ENCODE measurements at places on chromosomes 16 and 17.
A peak's percentile ranks its signal among the peaks of the same experiment; 100 is the strongest.

DNA sequence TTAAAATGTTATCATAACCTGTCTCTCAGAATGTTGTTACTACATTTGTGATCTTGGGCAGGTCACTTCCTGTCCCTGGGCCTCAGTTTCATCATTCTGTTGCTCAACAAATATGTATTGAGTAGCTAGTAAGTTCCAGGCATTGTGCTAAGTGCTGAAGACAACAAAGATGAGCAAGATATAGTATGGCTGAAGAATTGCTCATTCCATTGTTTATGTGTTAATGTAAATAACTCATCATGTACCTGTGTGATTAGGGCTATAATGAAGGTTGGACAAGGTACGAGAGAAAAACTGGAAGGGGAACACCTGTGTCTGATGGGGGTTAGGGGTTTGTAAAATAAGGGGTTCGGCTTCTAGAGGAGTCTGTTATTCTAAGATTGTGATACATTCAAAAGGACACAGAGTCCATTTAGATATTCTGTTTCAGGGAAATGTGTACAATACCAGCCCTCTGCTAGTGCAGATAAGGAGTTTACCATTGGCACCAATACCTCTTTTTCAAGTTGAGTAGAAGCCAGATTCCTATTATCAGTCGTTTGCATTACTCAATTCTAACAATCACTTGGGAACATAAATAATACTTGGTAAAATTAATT is 20.0 kb downstream of the TUBG1 start:
- no peak for DNase-seq

GRCh38 chr17:32486111-32486700 is 587 bp upstream of the CDK5R1 start:
- no peak for DNase-seq

GRCh38 chr17:57463103-57463885 is 207.0 kb downstream of the MSI2 start:
- no peak for DNase-seq

DNA sequence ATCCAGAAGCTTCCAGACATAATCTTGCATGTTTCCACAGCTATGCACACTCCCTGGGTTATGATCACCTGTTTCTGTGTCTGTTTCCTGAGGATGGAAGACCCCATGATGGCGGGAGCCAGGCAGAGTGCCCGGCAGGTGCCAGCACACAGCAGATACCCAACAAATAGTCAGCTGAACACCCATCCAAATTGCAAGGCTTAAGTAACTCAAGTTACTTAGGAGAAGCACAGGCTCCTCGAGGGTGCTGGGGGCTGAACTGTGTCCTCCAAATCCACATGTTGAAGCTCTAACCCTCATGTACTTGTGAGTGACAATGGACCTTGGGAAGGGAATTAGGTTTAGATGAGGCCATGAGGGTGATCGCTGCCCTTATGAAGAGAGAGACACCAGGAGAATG is 79.5 kb upstream of the DOC2B start:
- no peak for DNase-seq

DNA sequence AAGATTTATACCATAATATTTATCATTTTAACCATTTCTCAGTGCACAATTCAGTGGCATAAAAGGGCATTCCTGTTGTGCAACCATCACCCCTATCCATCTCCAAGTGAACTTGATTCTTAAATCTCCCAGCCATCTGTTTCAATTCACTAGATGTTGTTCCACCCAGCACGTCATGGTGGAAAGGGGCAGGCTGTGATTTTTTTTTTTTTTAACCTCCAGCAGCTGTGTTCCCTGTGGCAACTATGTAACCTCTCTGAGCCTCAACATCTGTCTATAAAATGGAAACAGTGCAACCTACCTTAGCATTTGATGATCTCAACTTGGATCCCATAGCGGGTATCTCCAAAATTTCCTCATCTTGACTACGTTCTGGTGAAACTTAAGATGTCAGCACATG is 604.5 kb downstream of the WWOX start:
- no peak for DNase-seq

- DNase-seq = no peak
These were observed 34.5 kb downstream of the SDK2 start for GRCh38 chr17:73609758-73610157.

DNA sequence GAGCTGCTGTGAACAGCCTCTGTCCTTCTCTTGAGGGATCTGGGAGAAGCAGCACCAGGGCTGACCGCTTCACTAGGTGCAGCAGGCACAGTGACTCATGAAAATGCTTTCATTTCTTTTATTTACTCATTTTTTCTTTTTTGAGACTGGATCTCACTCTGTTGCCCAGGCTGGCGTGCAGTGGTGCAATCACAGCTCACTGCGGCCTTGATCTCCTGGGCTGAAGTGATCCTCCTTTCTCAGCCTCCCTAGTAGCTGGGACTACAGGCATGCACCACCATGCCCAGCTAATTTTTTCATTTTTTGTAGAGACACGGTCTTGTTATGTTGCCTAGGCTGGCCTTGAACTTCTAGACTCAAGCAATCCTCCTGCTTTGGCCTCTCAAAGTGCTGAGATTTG is 216.8 kb upstream of the EEF2KMT start:
- DNase-seq = no peak

GRCh38 chr16:53629151-53629550 is 74.5 kb downstream of the RPGRIP1L start:
- DNase-seq = no peak

DNA sequence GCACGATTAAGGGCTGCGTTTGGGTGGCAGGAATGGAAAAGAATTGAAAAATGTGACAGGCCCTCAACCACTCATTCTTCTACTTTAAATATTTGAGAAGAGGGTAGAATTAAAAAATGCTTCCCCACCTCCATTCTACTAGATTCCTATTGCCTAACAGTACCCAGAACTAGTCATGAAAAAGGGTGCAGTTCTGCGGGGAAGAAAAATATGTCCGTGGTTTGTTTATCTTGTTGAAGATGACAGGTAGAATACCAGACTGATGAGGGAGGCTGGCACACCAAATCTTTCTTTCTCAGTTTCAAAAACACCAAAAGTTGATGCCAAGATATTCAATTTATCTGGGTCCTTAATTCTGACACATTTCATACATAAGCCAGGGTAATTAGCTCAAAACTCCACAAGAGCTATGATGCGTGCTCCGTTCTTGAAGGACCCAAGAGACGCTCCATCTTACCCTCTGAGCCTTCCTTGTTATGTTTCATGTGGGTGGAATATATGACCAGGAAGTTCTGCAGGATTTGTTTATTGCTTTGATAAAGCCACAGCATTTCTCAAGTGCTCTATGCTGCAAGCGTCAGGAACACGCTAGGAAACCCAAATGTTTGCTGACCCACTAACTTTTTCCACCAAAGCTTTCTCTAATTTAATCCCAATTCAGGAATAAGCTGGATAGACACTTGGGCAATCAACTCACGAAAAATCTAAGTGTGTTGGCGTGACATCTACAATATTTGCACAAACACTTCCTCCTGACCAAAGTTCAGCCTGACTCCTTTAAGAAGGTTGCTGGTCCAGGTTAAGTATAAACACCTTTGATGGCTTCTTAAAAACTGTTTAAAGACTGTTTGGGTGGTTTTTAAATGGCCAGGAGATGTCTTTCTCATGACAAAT is 20.6 kb upstream of the GAN start:
- DNase-seq = no peak

DNA sequence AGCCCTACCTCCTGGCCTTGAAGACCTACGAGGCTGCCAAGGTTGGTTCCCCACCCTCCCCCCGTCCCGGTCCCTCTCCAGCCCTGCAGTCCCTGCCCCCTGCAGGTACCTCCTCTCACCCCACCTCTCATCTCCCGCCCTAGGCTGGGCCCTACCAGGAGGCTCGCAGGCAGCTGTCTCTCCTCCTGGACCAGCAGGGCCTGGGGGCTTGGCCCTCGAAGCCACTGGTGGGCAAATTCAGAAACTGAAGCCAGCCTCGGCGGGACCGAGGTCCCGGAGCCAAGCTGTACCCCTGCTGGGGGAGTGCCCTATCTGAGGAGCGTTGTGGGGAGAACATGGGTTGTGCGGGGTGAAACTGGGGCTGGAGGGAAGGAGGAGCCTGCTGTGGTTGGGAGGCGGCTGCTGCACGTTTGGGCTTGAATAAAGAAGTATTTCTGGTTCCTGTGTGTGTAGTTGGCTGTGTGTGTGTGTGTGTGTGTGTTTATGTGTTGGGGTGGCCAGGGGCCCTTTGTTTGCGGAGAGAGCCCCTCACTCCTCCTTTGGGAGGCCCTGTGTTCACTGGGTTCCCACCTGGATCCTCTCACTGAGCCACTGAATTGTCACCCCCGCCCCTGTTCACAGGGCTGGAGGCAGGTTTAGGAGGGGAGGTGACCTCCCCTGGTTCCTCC is 5.9 kb downstream of the ADAD2 start:
- DNase-seq = no peak

GRCh38 chr16:2855536-2855935 is 2.4 kb downstream of the PRSS22 start:
- DNase-seq = no peak

DNA sequence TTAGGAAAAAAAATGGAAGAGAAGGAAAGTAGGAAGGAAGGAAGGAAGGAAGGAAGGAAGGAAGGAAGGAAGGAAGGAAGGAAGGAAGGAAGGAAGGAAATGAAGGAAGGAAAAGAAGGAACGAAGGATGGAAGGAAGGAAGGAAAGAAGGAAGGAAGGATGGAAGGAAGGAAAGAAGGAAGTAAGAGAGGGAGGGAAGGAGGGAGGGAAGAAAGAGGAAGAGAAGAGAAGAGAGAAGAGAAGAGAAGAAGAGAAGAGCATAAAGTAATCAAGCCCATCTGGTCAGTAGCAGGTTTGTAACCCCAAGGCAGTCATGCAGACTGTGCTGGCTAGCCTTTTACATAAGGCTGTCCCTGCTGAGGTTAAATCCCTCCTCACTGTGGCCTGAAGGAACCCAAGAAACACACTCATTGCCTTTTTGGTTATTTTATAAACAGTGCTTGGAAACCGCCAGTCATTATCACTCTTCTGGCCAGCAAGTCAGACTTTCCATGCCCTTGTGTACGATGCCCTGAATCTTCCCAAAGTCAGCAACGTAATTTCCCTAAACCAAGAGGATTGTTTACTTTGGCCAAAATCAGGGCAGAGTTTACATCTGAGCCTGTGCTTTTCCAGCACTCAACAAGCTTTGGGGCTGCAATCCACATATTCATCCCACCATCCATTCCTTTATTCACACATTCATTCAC is 409.6 kb upstream of the MAF start:
- DNase-seq = no peak

GRCh38 chr16:56515665-56516064 is 4.2 kb downstream of the BBS2 start:
- DNase-seq = no peak

DNA sequence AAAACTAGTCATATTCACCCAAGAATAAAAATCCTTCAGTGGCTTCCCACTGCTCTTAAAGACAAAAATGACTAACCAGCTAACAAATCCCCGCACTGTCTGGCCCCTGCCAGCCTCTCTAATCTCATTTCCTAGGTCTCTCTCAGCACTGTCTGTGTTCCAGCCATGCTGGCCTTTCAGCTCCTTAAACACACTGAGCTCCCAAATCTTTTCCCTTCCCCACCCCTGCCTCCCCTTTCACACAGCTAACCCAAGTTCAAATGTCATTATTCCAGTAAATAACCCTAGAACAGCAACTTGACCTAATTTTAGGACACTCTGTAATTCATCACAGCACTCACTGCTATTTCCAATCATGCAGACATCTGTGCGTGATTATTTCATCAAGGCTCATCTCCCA is 7.8 kb downstream of the SHCBP1 start:
- no peak for DNase-seq

DNA sequence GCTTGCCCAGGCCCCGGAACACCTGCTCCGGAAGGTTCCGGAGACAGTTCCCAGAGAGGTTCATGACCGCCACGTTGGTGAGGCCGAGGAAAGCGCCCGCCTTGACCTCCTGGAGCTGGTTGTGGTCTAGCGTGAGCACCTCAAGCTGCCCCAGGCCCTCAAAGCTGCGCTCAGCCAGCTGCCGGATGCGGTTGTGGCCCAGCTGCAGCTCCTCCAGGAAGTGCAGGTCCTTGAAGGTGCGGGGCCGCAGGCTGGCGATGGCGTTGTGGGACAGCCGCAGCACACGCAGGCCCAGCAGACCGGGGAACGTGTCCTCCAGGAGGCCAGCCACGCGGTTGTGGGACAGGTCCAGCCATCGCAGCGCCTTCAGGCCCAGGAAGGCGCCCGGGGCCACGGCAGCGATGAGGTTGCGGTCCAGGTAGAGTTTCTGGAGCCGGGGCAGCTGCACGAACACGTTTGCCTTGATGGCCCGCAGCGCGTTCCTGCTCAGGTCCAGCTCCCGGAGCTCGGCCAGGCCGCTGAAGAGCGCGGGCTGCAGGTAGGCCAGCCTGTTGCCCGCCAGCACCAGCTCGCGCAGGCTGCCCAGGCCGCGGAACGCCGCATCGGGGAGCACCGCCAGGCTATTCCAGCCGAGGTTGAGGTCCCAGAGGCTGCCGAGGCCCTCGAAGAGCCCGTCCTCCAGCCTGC is 2.1 kb downstream of the IGFALS start:
- no peak for DNase-seq

DNA sequence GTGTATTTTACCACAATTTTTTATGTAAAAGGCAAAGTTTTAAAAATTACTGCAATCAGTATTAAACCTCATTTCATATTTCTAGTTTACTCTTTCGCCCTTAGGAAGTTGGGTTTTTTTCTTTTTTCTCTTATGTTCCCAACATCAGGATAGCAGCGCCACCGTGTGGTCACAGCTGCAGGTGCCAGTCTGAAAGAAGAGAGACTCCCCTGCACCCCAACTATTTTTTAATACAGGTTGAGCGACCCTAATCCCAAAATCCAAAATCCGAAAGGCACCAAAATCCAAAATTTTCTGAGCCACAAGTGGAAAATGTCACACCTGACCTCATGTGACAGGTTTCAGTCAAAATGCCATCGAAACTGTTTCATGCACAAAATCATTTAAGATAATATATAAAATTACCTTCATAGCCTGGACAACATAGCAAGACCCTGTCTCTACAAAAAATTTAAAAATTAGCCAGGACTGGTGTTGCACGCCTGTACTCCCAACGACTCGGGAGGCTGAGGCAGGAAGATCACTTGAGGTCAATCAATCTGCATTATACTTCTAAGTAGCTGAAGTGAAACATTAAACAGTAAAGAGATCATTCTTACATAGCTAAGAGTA is 21.8 kb upstream of the ASGR2 start:
- peak; percentile 43 for DNase-seq

DNA sequence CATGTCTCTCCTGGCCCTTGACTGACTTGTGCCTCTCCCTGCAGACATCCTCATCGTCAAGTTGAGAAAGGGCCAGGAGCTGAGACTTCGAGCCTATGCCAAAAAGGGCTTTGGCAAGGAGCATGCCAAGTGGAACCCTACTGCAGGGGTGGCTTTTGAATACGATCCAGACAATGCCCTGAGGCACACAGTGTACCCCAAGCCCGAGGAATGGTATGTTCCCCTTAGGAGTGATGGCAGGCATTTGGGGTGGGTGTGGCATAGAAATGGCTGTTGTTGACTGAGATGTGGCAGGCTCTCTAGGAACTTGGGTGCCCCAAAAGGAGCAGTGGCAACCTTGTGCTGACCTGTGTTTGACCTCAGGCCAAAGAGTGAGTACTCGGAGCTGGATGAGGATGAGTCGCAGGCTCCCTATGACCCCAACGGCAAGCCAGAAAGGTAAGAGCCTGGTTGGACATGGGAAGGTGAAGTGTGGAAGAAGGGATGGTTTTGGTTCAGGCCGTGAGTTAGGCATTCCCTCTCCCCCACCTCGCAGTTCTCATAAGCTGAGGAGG is 7.5 kb downstream of the POLR2C start:
- DNase-seq = no peak

Measured in stimulated activated CD8-positive, alpha-beta memory T cell treated with anti-CD3 and anti-CD28 coated beads, Interleukin-7, amount 100 ng/mL, for 1 hour (primary cell).